ENCODE measurements at places on chromosomes 4 and X.

DNA sequence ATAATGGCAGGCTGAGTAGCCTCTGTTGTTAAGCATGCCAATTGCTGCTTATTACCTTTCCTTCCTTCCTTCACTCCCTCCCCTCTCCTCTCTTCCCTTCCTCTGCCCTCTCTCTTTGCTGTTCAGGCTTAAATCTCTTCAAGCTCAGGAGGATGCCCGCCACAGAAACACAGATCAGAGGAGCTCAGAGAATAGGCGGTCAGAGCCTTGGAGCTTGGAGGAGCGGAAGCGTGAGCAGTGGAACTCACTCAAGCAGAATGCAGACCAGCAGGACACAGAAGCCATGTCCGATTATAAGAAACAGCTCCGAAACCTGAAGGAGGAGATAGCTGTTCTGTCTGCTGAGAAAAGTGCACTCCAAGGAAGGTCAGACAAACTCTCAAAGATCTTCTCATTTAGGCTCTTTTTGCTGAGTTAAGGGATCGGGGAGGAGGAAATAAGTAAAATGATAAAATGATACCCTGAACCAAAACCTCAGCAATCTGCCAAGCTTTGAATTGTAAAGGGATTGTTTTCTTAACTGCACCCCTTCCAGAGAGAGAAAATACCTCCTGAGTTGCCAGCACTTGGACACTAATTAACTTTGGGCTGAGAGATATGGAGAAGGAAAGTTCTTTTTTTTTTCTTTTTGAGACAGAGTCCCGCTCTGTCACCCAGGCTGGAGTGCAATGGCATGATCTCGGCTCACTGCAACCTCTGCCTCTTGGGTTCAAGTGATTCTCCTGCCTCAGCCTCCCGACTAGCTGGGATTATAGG, 20.9 kb downstream of the SPATA18 start:
- DNase-seq: no peak

DNA sequence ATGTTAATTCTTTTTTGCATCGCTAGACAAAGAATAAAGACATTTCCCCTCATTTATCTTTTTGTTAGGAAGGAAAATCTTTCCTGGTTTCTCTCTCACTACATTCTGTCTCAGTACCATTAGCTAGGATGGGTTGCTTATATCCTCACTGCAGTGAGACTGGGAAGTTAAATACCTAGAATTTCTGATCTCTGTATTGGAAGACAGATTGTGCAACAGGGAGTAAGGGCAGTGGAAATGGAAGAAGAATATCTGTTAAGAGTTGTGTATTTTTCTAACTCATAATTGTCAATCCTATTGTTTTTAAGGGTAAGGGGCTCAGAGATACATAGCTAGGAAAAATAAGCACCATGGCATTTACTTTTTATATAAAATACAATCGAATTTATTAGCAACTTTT, 19.6 kb downstream of the PTPN13 start:
- DNase-seq: no peak

GRCh38 chr4:6884341-6884870, 25.2 kb upstream of the TBC1D14 start:
- DNase-seq: no peak

- no peak for DNase-seq
Observed at GRCh38 chr4:163967263-163967662, 472.8 kb downstream of the TMA16 start.

DNA sequence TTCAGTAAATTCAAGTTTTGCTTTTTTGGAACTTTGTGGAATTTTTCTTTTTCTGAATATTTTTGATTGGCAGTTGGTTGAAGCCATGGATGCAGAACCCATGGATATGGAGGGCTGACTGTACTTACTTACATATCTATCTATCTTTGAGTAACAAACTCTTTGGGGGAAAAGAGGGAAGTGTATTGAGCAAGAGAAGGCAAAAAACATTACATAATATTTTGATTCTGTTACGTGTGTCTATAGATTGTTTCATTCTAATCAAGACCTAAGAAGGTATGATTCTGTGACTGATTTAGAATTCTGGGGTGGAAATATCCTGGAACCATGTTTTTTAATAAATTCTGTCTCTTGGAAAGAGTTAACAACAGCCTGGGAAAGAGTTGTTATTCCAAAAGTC, 31.5 kb downstream of the GRSF1 start:
- DNase-seq: no peak

Measured in type B pancreatic cell (in vitro differentiated cells).